ENCODE measurements at places on chromosomes 1 and 21.

DNA sequence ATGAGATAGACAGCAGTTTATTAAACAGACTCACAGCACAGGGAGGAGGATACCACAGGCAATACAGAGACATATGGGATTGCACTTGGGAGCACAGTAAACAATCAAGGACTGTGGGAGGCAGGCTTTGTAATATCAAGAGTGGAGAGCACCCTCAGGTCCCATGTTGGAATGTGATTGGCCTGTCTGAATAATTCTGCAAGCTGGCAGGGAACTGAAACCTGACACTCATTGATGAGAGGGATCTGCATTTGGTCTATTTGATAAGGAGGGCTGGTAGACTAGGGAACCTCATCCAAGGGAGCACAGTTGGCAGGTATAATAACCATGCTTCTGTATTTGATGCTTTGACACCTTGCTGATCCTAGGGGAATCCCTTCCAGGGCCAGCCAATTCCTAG, 69.9 kb upstream of the PRMT6 start:
- DNase-seq: no peak

GRCh38 chr1:84851839-84852238, 41.2 kb downstream of the LPAR3 start:
- no peak for DNase-seq

- no peak for DNase-seq
Measured at GRCh38 chr1:207999274-207999915, 88.5 kb upstream of the CD34 start.

- no peak for DNase-seq
Measured at GRCh38 chr21:18759751-18760161, 356.2 kb upstream of the TMPRSS15 start.

GRCh38 chr1:85617633-85618100, 37.1 kb downstream of the CCN1 start:
- no peak for DNase-seq

- peak; percentile 34 for DNase-seq
Measured at GRCh38 chr1:20220036-20220435, 33.7 kb upstream of the PLA2G2C start.

- DNase-seq: no peak
Measured at GRCh38 chr1:203799157-203799556, 3.7 kb downstream of the ZBED6 start.

GRCh38 chr1:154485106-154485505, 16.9 kb upstream of the TDRD10 start:
- DNase-seq: no peak

- DNase-seq: no peak
Measured at GRCh38 chr1:232132572-232132971, 497.4 kb downstream of the SIPA1L2 start.

GRCh38 chr21:31278511-31279130, 65.4 kb downstream of the TIAM1 start:
- DNase-seq: no peak

DNA sequence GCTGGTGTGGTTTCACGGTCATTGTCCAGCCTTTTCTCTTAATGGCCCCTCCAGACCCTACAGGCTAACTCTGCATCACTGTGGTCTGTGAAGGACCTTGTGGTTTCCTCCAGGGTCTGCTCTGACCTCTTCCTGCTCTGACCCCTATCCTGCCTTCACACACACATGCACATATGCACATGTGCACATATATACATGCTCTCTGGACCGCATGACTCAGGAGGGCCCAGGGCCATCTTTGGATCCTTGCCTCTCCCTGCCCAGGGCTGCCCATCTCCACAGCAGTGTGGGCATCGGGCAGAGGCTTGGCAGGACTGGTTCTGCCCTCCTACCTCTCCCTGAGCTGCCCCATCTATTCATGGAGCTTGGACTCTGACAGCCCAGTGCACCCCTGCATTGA, 510.9 kb downstream of the PTPRU start:
- no peak for DNase-seq

DNA sequence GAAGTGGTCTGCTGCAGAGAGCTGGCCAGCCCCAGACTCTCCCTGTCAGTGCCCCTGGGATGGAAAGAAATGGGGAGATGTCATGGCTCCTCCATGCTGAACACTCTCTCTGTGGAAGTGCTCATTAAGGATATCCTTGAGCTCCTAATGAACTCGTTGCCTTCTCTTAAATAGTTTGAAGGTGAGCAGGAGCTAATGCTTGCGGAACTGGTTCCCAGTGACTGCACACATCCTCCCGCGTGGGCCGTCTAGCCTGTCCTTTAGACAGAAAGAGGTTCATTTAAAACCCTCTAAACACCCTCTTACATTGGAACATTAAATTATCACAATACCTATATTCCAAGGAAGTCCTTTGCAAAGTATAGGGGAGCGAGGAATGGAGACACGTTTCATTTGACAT, 5.9 kb upstream of the WDR64 start:
- no peak for DNase-seq

GRCh38 chr1:204744107-204744779, 58.7 kb upstream of the LRRN2 start:
- DNase-seq: no peak

GRCh38 chr1:67019600-67020136, 34.3 kb downstream of the SLC35D1 start:
- no peak for DNase-seq

- peak; percentile 4 for DNase-seq
Measured at GRCh38 chr1:35030756-35031446, 844 bp downstream of the ZMYM6 start.

DNA sequence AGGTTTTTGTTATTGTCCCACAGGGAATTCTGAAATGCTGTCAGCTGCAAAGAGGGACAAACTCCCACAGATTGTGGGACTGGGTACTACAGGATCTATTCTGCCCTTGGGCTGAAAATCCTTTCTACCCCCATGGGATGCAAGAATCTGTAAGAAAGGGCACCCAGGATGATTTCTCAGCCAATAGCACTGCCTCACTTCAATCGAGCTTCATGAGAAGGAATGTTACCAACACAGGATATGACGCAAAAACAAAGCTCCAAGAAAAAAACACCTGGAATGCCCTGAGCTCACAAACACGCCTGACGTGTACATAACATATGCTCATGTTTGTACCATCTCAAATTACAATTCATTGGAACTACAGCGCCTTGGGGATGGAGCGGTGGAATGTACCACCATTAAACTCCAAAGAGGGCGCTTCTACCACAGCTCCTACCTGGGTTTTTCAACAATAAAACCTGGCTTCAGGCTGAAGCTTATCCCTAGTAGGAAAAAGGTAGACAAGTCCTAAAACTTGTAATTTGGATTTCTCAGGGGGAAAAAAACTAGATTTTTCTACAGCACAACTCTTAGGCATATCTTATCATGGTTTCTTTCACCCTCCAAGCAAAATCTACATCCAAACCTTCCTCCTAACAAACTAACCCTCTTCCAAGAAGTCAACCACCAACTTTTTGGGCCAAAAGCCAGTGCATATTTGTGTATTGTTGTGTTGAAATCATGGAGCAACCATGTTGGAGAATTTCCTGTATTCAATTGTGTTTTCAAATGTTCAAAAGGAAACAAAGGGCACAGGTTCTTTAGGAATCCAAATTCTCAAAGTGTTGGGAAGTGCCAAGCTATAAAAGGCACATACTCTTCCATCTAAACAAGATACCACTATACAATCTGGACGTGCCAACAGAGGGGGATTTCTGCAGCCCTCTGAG, 78.9 kb downstream of the TGFBR3 start:
- no peak for DNase-seq

DNA sequence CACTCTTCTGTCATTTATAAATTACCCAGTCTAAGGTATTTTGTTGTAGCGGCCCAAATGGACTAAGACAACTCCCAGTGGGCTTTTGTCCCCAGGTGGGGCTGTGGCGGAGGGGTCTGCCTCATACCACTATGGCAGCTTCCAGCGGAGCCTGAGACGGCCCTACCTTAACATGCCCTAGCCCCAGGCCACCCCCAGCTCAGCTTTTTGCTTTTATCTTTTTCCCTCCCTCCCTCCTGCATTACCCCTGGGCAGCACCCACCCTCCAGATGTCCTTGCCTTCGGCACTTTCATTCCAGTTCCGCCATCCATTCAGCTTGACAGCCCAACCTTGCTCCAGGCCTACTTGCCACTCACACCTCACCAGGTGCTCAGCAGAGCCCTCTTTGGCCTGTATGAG, 307.3 kb downstream of the PTPRU start:
- DNase-seq: no peak

- no peak for DNase-seq
Measured at GRCh38 chr1:104765085-104765484, 1015.4 kb downstream of the AMY1C start.

DNA sequence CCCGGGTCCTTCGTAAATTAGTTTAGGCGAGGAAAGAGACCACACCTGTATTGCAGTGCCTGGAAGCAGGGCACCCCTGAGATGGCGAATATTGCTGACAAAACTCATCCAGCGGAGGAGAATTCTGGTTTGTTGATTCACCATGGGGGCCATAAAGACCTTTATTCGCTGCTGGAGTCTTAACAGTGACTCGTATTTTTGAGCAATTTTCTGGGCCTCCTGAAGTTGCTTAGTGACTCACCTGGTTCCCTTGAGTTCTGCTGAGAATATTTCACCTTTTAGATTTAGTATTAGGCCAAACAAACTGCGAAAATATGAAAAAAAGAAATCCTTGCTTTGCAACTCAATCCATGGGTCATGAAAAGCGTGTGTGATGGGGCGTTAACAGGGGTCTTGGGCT, 20.6 kb upstream of the H6PD start:
- DNase-seq: no peak

GRCh38 chr1:151416231-151416630, 16.9 kb downstream of the PSMB4 start:
- no peak for DNase-seq

DNA sequence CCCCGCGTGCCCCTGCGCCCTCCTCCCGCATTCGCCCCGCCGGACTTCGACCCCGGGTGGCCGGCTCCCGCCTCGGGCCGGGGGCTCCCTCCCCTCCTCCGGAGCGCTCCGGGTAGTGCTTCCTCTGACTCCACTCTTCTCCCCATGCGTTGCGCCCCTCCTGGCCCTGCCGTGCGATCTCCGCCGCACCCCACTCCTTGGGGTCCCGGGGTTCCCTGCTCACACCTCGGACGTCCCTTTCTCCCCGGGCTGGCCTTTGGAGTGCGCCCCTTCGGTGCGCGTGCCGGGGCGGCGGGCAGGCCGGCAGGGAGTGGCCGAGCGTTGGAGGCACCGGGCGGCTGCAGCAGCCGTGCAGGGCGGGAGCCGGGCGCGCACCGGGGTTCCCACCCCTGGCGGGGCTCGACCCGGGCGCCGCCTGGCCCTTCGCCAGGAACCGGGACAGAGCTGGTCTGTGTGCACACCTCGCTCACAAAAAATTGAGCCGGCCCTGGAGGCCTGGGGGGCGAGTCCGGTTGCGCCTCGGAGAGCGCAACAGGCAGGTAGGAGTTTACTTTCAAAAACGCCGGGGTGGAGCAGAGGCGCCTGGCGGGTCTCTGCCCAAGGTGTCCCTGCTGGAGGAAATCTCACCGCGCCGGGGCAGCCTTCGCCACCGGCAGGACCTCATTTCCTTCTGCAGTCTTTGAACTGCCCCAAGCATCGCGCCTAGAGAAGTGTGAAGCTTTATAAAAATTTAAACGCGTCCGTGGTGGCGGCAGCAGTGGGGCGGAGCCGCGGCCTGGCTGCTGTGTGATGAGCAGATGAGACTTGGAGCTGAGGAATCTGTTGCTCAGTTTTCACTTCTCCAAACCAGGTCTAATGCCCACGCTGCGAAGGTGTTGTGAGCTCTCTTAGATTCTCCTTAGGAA, 650 bp downstream of the VANGL1 start:
- DNase-seq: peak; percentile 11

GRCh38 chr1:85576266-85576641, 4.3 kb upstream of the CCN1 start:
- no peak for DNase-seq

DNA sequence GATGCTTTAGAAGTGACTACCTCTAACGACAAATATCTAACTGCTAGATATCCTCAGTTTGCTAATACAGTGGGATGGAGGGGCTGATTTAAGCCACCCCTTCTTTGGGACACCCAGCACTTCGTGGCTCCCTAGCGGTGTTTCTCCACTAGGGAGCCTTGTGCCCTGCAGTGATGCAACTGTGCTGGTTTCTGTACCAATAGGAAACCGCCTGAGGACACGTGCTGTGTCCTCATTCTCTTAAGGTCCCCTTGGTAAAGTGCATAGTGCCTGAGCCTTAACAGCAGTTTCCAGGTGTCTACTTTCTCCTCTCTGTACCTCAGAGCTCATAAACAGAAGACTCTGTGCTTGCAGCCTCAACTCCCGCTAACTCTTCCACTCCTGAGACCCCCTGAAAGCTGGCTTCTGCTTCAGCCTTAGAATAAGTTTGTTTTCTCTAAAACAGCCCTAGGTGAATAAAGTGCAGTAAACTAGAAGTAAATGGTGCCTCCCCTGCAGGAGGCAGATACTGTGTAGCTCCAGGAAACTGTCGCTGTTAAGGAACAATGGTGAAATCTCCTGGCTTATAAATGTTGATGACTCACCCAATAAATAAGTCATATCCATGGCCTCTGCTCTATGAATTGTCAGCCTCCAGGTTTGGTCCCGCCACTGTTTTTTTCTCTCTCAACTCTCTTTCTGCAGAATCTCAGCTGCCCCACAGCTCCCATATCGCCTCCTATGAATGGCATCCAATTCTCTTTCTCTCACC, 130.4 kb downstream of the AK5 start:
- DNase-seq: no peak

DNA sequence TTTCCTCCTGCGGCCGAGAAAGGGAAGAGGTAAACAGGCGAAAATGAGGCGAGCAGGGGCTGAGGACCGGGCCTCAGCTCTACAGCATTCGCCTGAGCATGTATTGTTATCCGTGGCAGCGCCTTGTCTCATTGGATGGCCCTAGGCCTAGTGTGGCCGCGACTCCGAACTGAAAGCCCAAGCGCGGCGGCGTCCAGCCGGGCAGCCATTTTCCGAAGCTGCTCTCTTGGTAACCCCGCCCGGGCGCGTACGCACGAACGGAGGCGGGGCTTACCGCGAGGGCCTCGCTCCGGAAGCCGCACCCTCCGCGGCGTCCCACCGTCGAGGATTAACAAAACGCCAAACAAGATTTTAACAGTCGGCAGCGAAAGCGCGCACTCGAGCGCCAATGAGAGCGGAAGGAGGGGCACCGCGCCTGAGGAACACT, 797 bp upstream of the USP1 start:
- peak; percentile 74 for DNase-seq

DNA sequence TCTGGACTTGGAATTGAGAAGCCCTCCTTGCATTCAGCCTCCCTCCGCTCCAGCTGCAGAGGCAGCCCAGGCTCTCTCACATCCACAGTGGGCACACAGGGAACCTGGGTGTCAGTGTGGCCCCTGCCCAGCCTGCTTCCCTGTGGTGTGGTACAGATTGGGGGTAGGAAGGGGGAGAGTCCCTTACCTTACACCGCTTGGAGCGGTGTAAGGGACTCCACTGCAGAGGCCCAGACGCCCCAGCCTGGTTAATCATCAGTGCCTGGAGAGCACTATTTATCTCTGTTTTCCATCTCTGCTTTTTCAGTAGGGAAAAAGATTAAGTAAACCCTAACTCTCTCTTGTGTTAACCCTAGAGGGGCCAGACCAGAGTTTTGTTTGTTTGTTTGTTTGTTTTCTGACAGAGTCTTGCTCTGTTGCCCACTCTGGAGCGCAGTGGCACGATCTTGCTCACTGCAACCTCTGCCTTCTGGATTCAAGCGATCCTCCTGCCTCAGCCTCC, 803 bp upstream of the RHBG start:
- no peak for DNase-seq

GRCh38 chr1:199453723-199454122, 573.8 kb upstream of the NR5A2 start:
- no peak for DNase-seq

- no peak for DNase-seq
Measured at GRCh38 chr21:29290240-29290639, 8.5 kb upstream of the BACH1 start.

- DNase-seq: no peak
Measured at GRCh38 chr1:61157468-61157987, 75.2 kb downstream of the NFIA start.
